ENCODE measurements at places on chromosomes 13 and 19.

- DNase-seq: no peak
Measured at GRCh38 chr13:91123456-91124127, 223.9 kb upstream of the MIR17HG start.

- DNase-seq: no peak
Measured at GRCh38 chr13:109024611-109025010, 395.2 kb downstream of the MYO16 start.

GRCh38 chr13:94247890-94248289, 231.6 kb downstream of the DCT start:
- DNase-seq: no peak

DNA sequence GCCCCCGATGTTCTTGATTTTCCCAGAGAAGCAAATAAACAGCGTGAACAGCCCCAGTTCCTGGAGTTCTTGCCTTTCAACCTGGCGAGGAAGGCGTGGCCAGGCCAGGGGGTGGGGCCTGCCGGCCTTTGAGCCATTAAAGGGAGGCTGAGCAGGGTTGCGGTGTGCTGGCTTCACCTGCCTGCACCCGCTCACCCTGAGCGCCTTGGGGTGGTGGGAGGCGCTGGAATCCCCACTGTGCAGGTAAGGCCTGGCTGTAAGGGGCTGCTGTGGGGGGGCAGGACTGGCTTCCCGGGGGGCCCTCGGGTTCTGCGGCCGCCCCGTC, 2.7 kb upstream of the MISP start:
- no peak for DNase-seq

GRCh38 chr13:35293579-35294226, 182.8 kb downstream of the MAB21L1 start:
- no peak for DNase-seq

- no peak for DNase-seq
Measured at GRCh38 chr13:59743195-59743594, 420.5 kb downstream of the DIAPH3 start.

DNA sequence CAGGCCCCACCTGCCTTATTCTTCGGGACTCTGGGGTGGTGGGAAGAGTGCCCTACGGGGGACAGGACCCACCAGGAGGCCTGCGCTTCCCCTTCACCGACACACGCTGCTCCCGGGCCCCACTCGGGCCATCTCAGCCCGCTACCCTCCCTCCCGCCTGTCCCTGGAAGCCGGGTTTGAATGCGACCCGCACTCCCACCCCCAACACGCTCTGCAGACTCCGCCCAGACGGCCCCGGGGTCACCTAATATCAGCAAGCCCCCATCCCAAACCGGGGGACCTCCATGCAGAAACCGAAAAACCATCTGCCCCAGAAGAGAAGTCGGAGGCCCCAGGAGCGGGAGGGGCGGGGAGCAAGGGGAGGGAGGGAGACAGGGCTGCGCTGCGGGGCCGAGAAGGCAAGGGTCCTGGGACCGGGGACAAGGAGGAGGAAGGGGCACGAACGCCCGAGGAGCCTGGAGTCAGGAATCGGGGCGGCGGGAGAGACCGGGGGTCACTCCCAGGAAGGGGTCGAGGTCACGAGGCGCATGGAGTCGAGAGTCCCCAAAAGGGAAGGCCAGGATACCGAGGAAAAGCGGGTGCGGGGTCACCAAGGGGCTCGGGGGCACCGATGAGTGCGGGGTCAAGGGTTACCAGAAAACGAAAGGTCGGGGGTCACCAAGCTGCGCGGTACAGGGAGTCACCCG, 766 bp downstream of the SBNO2 start:
- DNase-seq: no peak

DNA sequence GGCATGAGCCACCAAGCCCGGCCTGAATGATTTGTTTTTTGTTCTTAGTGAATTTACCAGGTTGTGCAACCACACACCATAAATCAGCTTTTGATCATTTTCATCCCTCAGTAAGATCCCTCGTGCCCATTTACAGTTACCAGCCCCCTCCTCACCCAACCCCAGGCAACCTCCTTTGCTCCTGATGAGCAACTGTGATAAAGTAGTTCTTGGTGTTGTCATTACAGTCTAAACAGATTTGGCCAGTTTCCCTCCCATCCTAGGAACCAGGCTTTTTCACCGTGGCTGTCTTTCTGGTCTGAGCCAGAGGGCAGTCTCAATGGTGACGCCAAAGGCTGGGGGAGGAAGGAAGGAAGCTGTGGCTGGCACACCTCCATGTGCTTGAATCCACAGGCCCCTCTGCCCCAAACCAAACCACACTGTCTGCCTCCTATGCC, 61.2 kb upstream of the WDFY2 start:
- DNase-seq: no peak

DNA sequence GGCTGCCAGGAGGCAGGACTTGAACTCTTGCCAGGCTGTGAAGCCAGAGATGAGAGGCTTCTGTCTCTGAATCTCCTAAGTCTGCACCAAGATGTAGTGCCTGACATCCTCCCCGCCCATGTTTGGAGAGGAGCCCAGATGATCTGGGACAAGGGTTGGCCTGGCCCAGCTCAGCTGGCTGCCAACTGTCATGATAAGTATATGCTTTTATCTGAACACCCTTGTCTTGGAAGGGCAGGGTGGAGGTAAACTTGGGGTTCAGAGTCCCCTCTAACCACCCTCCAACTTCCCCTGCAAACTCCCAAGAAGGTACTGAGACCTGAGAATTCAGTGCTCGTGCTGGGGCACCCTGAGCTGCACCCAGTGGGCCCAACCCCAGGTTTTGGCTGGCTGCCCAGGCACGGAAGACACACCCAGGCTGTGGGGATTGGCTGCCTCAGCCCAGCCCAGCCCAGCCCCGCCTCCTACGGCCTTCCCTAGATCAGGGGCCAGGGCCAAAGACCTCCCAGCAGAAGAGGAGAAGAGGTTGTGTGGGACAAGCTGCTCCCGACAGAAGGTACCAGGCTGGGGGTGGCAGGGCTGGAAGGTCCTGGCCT, at the start of gene CYP4F12:
TSS of gene CYP4F12 (plus strand) at position 508 of the 596 bp plus-strand sequence. CDS start 443 bp downstream, outside the sequence.
- DNase-seq: no peak

DNA sequence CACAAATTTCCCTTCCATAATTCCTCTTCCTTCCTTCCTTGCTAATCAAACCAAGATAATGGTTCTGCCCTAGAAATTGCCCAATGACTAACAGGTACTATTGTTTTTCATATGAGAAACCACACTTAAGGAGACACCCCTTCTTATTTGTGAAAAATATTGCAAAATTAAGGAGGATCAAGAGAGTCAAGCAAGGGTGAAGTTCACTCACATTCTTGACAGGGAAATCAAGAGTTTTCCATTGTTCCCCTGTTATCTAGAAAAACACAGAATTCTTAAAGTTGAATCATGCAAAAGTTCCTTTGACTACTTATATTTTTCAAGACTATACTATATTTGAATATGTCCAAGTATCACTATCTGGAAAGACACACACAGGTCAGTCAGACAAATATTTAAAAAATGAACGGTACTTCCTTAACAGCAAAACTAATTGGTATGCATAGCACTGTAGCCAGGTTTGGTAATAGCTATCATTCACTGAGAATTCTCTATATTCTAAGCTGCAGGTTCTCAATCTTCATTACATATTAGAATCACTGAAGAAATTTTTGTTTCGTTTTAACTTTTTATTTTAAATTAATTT, 897.2 kb downstream of the DIAPH3 start:
- DNase-seq: no peak

DNA sequence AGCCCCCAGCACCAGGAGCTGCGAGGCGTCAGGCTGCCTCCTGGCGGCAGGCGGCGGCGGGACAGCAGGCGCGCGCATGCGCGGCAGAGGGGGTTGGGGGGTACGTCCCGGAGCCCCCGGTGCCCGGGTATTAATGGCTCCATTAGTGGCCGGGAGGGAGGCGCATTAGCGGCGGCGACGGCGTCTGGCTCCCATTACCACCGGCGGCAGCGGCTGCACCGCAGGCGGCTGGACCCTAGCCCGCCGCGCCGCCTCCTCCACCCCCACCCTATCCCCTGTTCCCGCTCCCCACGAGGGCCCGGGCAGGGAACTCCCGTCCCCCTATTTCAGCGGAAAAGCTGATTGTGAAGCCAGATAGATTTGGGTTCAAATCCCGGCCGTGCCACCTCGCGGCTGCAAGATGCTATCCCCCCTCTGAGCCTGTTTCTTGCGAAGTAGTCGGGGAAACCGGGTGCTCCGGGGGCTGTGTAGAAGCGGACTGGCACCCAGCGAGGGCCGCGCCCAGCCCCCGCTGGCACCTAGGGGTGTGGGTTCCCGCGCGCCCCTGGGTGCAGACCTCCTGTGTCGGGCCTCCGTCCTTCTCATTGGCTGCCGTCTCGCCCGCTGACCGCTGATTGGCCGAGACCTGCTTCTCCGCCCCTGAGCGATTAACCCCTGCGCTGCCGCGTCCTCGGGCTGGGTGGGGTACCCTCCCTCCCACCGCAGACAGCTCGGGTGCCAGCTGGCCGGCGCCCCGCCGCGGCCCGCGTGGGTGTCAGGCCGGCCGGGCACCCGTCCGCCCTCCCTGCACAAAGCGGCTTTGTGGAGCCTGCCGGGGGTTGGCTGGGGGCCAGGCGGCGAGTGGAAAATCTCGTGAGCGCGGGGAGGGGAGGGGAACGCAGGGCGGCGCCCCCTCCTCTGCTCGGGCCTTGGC, 11.1 kb downstream of the CIC start:
- DNase-seq: peak; percentile 63

DNA sequence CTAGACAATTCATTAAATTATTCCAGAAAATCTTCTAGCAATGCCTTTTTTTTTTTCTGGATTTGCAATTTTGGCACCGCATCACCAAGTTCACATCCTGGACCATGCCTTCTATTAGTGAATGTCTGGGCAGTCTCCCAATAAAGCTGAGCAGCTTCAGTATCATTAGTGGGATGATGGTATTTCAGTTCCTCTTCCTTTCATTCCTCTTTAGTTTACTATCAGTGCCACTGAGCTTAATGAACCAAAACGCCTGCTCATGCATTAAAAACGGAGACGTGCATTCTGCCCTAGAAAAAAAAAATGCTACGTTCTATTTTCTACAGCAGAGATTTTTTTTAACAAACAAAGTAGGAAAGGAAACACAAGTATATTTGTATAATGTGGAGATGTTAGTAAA, 343.0 kb downstream of the PCDH9 start:
- no peak for DNase-seq

DNA sequence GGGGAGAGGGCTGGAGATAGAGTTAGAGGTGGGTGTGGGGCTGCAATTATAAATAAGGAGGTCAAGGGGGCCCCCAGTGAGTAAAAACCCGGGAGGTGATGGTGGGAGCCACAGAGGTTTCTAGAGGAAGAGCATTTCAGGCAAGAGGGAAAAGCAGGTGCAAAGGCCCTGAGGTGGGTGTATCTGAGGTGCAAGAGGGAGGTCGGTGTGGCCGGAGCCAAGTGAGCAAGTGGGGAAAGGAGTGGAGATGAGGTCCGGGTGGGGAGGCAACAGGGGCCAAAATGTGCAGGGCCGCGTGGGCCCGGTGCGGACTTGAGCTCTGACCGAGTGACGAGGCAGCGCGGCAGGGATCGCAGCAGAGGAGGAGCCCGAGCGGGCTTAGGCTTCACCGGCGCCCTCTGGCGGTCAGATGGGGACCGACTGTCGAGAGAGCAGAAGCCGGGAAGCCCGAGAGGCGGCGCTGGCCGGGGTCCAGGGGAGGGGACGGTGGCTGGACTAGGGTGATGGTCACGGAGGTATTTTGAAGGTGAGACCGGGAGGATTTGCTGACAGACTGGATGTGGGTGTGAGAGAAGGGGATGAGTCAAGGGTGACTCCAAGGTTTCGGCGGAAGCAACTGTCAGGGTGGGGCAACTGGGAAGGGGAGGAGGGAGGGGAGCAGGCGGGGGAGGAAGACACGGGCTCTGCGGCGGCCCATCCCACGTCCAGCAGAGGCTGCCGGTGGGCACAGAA, 17.7 kb upstream of the SPACA4 start:
- peak; percentile 66 for DNase-seq

GRCh38 chr13:77429320-77430142, 102.6 kb upstream of the MYCBP2 start:
- DNase-seq: no peak

DNA sequence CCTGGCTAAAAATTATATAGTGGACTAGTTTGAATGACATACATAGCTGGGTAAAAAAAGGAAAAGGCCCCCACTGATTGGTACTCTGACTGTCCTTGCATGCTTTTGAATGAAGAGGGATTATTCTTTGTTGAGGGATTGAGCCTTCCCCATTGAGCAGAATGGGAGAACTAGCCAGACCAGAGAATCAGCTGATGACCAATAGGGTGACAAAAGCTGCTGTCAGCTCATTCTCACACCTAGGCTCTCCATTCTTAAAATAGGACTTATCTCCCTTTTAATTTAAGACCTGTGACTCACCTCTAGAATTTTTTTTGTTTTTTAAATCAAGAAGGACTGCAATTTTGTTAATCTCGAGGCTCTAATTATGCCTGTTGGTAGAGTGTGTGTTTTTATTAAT, 79.3 kb downstream of the CRYL1 start:
- DNase-seq: no peak

DNA sequence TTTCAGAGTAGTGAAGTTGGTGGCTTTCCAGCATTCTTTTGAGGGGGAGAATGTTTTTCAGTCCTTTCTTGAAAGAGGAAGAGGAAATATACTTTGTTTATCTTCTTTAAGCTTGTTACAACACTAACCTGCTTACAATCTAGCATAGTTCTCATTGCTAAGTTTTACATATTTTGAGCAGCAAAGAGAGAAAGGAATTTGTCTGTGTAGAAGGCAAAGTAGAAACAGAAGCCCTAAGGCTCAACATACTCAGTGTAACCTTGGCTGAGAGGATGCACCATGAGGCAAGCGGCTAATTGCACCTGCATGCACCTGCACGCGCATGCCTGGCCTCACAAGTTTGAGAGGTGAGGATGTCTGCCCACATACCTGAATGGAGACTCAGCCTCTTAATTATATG, 2.2 kb downstream of the FRY start:
- DNase-seq: no peak

DNA sequence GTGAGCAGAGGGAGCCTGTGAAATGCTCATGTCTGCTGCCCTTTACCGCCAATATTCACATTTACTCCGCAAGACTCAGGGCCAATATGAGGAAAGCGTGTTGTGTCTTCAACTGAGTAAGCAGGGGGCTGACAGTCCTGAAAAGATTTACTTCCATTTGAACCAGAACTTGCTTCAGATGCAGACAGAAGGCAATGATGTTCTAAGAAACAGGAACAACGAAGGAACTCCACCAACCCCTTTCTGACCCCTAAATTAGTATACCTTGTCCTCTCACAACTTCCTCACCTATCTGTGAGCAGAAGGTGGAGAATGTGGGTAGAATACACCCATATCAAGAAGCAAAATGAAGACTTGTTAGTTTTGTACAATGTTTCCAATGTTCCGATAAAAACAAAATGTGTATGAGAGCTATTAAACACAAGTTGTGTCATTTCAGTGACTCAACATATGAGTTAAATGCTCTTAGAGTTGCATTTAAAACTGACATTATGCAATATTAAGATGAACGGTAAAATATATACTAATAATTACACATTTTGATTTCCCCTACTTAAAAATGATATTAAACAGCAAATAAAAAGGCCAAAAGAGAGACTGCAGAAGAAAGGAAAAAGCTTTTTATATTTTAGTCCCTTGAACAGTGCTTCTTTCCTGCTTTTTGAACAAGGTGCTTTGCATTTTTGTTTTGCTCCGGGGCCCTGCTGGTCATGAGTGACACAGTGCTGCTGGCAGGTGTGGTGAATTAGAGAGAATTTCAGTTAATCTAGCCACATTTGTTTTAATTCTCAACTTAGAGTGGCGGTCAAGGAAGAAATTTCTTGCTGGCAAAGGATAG, 16.0 kb downstream of the TMEM272 start:
- DNase-seq: no peak

All from stimulated activated CD4-positive, alpha-beta T cell treated with anti-CD3 and anti-CD28 coated beads, Interleukin-1b, Interleukin-23, amount 100 ng/mL, for 1 hour (primary cell).